ENCODE measurements at places on chromosomes 5 and 9. TPM values are rescaled to one million over a fixed set of nuclear protein-coding genes. Genes with fewer than 3 reads are reported as not detected.

The RNF14 gene
- 43.4 TPM for total RNA-seq

The EIF4E1B gene
- not detected for total RNA-seq

The SPATA24 gene
- 5.2 TPM for total RNA-seq

The LAMC3 gene
- total RNA-seq: 2.1 TPM
